Activated T-cell treated with anti-CD3 and anti-CD28 coated beads for 1 hour (primary cell): ENCODE measurements at places on chromosomes 7 and 10.

DNA sequence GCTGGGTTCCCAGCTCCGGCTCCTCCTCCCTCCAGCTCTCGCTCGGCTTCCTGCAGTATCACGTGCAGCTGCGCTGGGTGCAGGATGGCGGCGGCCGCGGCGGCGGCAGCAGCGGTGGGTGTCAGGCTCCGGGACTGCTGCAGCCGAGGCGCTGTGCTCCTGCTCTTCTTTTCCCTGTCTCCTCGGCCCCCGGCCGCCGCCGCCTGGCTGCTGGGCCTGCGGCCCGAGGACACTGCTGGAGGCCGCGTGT lies at the start of gene CNNM1:
Gene CNNM1 (plus strand): TSS at position 53 of the 250 bp plus-strand sequence. CDS start 32 bp downstream, at position 85.
- DNase-seq: no peak

DNA sequence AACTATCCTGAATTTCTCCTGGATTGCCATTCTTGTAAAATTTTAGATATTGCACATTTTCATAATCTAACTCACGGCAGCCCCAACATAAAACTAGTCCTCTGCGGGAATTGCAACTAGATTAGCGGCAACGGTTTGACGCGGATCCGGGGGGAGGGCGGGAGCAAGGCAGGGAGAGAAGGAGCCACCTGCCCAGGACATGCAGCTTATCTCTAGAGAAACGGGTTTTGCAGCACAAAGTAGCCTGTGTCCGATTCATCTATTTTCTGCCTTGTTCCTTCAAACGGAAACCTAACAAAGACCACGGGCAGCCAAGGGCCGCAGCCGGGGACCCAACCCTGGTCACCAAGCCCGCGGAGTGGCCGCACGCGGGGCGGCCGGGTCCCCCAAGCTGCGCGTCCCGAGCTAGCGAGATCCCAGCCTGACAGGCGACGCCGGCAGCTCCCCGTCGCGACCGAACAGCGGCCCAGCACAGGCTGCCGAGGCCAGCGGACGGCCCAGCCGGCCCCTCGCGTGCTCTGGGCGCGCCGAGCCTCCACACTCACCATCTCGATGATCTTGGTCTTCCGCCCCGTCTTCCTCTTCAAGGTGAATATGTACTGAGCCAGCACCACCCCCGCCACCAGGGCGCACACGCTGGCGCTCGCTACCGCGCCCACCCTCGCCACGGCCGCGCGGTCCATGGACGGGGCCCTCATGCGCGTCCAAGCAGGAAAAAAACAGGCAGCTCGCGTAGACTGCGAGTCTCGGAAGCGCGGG lies at the start of gene NT5C3A:
Gene NT5C3A (minus strand): TSS at position 754 of the 759 bp plus-strand sequence. CDS start 71 bp downstream, at position 683.
- DNase-seq: no peak

DNA sequence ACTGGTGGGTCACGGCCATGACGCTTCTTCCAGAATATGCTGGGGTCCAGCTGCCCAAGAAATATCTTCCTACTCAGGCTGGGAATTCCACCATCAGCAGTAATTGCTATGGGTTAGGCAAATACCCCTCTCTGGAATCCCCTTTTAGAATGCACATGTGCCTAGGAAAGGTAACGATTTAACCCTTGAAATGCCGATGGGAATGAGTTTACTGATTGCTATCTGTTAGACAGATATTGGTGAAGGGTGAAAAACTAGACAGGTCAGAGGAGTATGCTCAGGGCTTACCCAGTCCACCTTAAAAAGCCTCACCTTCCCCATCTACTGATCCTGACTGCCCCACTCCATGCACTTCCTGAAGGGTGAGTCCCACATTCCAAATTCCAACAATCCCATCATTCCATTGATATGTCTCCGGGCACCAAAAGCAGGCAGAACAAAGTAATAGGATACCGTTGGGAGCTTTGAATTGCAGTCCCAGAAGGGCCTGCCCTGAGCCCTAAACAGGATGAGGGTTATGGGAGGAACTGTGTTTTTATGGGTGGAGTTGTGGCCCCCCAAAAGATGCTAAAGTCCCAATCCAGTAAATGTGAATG lies 59.3 kb downstream of the DLG5 start:
- no peak for DNase-seq

DNA sequence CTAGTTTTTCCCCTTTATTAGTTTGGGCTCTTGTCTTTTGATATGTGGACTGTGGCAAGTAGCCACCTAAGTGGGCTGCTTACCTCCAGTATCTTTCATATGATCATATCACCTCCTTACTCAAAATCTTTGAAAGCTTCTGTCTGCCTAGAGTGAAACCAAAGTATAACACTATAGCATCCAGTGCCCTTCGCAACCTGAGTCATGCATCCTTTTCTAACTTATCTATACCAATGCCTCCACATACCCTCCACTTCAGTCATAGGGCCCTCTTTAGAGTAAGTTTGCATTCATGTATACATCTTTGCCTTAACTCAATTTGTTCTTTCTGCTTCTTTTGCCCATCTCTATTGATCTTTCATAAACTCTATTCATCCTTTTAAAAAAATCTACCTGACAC lies 15.7 kb upstream of the MACC1 start:
- no peak for DNase-seq

DNA sequence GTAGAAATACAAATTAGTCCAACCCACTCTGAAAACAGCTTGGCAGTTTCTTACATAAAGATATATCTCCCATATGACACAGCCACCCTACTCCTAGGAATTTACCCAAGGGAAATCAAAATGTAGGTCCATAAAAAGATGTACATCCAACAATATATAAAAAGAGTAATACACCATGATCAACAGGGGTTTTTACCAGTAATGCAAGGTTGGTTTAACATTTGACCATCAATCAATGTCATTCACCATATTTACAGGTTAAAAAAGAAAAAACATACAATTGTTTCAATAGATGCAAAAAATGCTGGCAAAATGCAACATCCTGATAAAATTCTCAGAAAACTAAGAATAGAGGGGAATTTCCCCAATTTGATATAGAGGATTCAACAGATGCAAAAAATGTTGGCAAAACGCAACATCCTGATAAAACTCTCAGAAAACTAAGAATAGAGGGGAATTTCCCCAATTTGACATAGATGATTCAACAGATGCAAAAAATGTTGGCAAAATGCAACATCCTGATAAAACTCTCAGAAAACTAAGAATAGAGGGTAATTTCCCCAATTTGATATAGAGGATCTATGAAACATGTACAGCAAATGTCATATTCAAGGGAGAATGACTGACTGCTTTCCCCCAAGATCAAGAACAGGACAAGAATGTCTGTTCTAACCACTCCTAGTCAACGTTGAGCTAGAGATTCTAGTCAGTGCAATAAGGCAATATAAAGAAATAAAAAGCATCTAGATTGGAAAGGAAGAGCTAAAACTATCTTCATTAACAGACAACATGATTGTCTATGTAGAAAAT lies 13.7 kb downstream of the ADAP1 start:
- no peak for DNase-seq

DNA sequence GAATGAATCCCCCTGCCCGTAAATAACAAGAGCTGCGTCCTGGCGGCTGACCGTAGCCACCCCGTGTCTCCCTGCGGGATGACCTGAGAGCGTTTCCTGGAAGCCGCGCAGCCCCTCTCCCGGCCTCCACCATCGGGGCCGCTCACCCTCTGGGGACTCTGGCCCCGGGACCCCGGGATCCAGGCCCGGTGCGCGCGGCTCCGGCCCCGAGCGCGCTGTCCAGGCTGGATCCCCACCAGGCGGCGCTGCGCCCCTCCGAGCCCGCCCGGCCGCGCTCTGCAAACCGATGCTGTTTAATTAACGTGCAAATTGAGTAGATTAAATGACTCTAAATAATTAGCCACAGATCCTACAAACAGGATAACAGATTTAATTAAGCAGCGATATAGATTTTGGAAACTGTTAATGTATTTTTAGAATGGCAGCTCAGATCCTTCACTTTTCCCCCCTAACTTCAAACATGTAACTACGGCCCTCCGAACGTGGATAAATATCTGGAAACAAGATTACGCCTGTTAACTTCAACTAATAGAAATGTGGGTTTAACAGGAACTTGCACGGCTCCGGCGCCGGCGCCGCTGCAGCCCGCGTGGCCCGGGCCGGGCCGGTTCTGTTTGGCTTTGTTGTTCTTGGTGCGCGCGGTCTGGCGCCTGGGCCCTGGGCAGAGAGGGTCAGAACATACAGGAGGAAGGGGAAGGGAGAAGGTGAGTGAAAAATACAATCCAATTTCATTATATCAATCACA lies 7.1 kb upstream of the UNCX start:
- DNase-seq: peak; percentile 41

- no peak for DNase-seq
Measured at GRCh38 chr10:128848810-128849209, 618.2 kb upstream of the MGMT start.

DNA sequence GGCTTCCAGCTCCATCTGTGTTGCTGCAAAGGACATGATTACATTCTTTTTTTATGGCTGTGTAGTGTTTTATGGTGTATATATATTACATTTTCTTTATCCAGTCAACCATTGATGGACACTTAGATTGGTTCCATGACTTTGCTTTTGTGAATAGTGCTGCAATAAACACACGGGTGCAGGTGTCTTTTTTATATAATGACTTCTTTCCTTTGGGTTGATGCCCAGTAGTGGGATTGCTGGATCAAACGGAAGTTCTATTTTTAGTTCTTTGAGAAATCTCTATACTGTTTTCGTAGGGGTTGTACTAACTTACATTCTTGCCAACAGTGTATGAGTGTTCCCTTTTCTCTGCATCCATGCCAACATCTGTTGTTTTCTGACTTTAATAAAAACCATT lies 189.7 kb downstream of the ACTR3B start:
- no peak for DNase-seq

DNA sequence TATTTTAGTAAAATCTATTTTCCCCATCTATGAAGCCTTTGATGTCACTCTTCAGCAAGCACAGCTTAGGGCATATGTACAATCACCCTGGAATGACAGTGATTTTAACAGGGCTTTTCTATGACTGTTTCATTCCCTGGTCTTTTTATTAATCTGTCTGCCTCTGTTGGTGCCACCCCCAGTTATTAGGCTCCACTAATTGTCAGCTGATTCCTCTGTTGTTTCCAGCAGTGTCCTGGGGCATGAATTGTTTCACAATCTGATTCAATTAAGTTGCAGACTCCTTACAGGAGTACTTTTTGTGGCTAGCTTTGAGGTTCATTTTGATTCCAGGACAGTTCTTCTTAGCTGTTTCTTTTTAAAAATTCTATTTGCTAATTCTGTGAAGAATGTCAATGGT lies 38.6 kb downstream of the MYO3A start:
- no peak for DNase-seq

- no peak for DNase-seq
Measured at GRCh38 chr7:154343778-154344412, 291.7 kb downstream of the DPP6 start.

GRCh38 chr7:106610996-106611886 lies 49.7 kb downstream of the CCDC71L start:
- no peak for DNase-seq

- no peak for DNase-seq
Measured at GRCh38 chr10:80538481-80539185, 931 bp downstream of the SH2D4B start.

- DNase-seq: no peak
Measured at GRCh38 chr7:112622159-112622715, 141.4 kb downstream of the LSMEM1 start.

DNA sequence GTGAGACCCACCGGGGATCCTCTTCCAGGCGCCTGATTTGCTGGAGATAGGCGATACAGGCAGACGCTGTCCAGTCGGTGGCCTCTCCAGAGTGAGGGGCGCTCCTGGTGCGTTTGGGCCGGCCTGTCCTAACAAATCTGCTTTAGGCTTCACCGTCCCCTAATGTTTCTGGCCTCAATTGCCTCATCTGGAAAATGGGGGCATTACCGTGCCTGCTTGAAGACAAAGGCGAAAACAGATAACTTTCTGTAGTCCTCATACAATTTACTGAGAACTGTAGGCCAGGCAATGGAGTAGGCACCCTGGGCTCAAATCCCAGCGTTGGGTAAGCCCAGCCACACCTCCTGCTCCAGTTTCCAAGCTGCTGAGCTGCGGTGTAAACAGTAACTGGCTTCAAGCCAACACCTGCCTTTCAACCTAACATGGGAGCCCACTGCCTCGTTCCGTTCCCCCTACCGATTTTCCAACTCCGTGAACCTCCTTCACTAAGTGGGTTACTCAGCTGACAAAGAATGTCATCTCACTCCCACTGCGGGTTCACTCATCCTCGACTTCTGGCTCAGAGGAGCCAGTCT lies 589 bp upstream of the ZFAND4 start:
- DNase-seq: no peak

DNA sequence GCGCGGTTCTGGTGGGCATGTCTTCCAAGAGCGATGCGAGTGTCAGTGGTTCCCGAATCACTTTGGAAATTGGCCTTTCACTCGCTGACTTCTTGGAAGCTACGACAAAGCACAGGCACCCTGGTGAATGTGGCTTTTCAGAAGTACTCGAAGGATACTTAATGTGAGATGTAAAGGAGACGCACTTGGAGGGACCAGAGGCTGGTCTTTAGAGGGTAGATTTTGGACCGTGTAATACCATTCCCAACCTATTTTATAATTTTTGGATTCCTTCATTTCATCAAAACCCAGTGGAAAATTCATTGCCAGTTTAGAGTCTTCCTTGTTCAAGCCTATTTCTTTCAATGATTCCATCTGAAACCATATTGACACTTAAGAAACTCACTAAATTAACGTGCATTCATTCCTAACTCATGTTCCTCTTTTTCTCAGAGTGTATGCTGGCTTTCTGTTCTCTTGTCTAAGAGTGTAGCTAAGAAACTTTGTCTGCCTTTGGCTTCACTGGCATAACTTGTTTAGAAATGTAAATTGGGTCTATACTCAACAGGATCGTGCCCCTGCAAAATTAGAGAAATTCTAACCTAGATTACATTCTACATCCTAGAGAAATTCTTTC lies 645 bp upstream of the COPG2 start:
- no peak for DNase-seq

DNA sequence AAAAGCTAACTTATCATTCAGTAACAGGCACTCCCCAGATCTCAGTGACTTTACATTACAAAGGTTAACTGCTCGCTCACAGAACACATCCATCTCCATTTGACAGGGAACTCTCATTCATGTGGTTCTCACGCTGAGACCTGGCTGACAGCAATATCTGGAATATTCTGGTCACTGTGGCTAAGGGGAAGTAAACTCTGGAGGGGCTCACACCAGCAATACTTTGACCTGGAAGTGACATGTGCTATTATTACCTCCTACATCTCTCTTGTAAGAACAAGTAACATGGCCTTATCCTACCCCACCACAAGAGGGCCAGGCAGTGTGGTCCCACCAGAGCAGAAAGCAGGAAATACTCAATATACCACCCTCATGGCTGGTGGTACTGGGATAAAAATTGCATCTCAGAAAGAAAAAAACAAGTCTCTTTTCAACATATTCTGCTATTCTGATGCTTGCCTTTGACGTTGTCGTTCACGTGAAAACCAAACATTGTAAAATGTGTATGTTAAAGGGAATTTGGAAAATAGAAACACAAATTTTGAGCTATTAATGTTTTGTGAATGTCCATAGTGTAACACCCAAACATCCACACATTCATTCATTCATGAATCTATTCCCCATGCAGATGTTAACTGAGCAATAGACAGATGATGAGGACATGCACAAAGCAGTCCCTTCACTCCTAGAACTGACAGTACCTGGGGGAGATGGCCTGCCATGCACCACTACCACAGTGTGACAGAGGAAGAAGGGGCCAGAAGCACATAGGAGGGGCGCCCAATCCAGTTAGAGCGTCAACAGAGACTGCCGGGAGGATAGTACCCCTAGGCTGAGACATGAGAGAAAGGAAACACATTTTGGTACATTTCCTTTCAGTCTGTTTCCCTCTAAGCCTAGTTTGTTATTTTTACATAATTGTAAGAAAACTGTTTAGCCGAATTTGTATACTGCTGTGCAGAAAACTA lies 166.0 kb upstream of the SP4 start:
- DNase-seq: peak; percentile 35
